ENCODE measurements at places on chromosomes 13 and 19.

DNA sequence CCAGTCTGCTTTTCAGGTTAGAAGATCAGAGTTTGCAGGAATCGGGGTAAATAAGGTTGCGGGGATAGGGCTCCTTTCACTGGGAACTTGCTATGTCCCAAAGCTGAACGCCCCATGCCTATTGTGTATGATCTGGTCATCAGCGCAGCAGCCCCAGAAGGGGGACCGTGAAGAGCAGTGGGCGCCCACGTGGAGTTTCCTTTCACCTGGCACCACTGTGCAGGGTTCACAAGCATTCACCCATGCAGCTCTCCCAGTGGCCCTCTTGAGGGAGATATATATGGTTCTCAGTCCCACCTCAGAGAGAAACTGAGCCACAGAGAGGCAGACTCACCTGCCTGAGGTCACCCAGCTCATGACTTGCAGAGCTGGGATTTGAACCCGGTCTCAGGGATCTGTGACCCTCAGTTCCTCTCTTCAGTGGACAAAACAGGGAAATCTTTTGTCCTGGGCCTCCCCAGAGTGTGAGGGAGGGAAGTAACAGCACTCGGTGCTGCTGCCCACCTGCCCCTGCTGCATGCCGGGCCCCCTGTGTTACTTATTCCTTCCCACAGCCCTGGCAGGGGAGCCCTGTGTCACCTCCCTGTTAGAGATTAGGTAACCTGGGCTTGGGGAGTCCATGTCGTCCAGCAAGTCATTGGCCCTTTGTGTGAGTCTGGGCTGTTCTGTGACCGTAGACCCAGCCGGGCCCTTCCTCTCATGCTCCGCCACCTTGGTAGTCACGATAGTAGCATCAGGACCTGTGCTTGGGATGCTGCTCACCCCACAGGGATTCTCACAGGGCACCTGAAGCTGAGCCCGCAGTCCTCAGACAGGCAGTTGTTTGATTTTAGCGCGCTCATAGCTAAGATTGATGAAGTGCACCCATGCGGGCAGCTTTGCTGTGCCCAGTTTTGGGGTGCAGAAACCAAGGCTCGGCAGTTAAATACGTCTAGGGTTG lies 27.9 kb downstream of the PPP5C start:
- DNase-seq, result no peak

DNA sequence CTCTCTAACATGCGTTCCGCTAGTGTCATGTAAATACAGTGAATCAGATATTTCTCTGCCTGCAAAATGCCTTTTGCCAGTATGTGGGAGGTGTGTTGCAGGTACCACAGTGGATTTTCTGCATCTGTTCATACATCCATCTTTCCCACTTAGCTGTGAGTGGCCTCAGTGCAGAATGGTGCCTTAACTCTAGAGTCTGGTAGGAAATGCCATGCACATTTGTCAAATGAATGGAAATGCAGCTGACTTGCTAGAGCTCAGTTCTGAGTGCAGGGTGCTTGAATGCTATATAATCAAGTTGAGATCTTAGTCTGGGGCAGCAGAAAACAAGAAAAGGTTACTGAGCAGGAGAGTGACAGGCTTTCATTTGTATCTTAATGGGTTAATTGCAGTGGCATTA lies 68.2 kb downstream of the LRCH1 start:
- DNase-seq, result no peak

- DNase-seq, result no peak
Measured at GRCh38 chr13:47289567-47289966, 392.7 kb upstream of the HTR2A start.

GRCh38 chr13:109631069-109631468 lies 155.3 kb downstream of the IRS2 start:
- no peak for DNase-seq

GRCh38 chr13:26541678-26542568 lies 15.6 kb upstream of the WASF3 start:
- DNase-seq, result no peak

DNA sequence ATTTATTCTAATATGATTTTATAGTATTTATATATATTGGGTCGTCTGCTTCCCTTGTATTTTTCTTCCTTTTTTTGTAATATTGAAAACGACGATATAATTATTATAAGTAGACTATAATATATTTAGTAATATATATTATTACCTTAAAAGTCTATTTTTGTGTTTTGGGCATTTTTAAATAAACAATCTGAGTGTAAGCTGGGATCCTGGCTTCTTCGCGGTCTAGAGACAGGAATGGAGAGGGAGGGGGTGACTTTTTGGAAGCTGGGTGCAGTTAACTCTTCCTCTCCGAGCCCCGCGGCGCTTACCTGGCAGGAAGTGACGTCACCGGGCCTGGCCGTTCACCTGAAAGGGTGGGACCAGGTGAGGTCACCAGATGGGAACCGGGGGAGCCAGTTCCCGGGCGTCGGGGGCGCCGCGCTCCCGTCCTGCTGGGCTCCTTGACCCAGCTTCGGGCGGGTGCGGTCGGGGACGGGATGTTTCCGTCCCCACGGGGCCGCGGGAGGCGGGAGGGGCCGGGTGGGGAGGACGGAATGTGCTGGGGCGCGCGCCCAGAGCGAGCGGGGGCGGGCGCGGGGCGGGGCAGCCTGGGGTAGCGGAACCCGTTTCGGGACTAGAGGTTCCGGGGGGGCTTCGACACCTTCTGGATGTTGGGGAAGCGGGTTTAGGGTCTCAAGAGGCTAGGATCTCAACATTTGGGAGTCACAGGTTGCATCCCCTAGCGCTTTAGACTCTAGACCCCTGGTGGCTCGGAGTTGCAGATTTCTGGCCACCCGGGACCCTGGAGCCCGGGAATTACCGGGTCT lies 2.8 kb downstream of the ZFP36 start:
- DNase-seq, result no peak

DNA sequence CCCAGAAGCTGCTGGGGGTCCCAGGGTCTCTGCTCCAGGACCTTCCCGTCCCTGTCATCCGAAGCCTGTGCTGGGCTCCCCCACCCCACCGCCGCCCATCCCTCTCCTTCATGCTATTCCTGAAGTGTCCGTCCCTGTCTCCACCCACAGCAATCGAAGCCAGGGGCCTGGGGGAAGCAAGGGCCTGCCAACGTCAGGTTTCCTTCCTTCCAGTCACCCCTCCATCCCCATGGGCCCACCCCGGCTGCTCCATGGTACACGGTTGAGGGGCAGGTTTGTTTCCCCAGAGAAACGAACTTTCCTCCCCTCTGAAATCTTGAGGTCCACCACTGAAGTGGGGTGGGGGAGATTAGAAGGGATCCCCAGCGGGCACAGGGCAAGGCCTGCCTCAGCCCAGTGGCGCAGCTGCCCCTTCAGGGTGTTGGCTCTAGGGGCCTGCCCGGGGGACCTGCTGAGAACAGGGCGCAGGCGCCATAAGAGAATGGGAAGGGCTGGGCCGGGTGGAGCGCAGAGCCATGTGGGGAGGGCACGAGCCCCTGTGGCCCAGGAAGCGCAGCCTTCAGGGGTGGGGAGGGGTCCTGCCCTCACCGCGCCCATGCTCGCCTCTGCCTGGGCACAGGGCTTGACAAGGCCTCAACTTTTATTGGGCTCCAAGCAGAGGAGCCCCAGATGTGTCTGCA lies 16.1 kb downstream of the CEBPG start:
- no peak for DNase-seq
